ENCODE measurements at places on chromosomes 1 and 21.
A peak's percentile ranks its signal among the peaks of the same experiment; 100 is the strongest.

DNA sequence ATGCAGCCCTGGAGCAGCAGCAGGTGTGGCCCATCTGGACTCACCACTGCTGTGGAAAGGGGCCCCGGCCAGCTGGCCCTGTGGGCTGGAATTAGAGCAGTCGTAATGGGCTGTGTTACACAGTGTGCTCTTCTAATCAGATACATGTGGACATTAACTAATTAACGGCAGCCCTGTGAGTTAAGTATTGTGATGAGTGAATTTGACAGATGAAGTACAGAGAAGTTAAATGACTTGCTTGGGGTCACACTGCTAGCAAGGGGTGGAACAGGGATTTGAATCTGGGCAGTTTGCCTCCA, 58.6 kb downstream of the MDM4 start:
- no peak for DNase-seq

DNA sequence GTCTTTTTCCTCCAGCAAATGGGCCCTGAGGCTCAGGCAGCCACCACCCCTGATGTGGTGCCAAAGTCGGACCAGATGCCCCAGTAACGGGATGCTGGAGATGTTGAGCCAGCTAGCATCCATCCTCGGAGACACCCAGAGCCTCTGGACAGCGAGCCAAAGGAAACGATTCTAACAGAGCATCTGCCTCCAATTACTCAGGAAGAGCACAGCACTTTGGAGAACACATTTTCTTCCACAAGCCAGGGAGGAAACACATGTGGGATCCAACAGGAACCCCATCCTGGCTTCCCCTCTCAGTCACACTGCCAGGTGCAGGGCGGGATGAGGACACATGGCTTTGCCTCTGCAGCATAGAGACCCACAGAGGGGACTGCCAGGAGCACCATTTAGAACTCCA, 44.9 kb downstream of the C1orf198 start:
- DNase-seq = no peak

DNA sequence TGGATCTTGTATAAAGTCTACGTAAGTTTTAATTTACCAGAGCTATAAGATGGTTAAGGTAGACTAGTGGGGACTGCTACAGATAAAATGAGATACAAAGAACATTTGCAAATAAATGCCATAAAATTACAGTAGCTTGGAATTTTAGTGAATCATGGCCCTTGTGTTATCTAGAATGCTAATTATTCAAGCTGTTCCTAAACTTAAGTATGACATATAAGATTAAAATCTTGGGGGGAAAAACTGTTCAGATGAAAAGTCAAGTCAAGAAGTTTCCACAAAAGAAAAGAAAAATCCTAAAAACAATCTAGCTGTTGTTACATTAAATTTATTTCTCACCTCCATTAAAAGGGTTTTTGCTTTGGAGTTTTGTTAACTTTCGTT, 51.7 kb downstream of the SIM2 start:
- no peak for DNase-seq

- DNase-seq = no peak
Observed at GRCh38 chr1:114331936-114332335, 178.3 kb upstream of the SYT6 start.

- no peak for DNase-seq
Observed at GRCh38 chr1:83064589-83065242, 934.2 kb downstream of the TTLL7 start.

GRCh38 chr1:150235294-150235851, 539 bp downstream of the ANP32E start:
- DNase-seq = peak; percentile 16

- DNase-seq = no peak
Observed at GRCh38 chr1:72845981-72846380, 563.6 kb upstream of the NEGR1 start.

DNA sequence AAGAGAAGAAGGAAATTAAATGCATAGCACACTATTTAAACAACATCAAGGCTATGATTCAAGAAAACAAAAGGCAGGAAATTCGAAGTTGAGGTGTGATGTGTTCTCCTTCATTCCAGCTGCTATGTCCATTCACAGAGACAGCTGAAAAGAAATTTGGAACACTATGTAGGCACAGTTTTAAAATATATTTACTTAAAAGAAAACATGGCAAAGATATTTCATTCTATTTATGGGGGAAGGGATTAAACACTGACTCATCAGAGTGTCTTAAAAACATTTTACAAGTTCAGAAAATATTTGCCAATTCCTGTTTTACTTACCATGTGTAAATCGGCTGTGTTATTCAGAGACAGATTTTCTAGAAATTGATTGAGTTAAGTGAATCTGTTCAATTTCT, 39.4 kb upstream of the NGF start:
- DNase-seq = no peak
